ENCODE measurements at places on chromosomes 5 and 9. TPM values are rescaled to one million over a fixed set of nuclear protein-coding genes. Genes with fewer than 3 reads are reported as not detected.

DNA sequence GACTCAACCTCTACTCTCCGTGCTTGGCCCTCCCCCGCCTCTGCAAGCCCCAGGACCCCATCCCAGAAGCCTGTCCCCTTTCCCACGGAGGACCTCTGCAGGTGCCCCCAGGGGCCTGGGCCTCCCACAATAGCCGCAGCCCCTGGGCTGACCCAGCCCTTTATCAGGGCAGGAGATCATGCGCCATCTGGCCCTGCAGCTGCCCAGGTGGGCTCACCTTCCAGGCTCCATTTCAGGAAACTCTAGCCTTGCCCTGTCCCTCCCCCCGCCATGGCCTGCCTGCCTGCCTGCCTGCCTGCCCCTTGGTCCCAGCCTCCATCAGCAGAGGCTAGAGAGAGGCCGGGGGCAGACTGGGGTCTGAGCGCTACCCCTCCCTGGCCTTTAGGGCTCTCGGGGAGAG, 48.7 kb downstream of the ASS1 start:
- H3K36me3 ChIP-seq: no peaks in the 10 kb centered on the region
- no peak overlapping the region for H3K4me3 ChIP-seq
- no peaks in the 10 kb centered on the region for H3K4me1 ChIP-seq
- no peak overlapping the region for H3K27ac ChIP-seq
- no peak for DNase-seq

- H3K4me1 ChIP-seq: no peaks in the 10 kb centered on the region
- H3K27me3 ChIP-seq: no peaks in the 10 kb centered on the region
- H3K4me3 ChIP-seq: no peak overlapping the region
- DNase-seq: no peak
Measured at GRCh38 chr5:16417398-16418074, 48.1 kb downstream of the ZNF622 start.

GRCh38 chr5:155024015-155024414, 10.5 kb downstream of the KIF4B start:
- H3K27me3 ChIP-seq: no peaks in the 10 kb centered on the region
- no peaks in the 10 kb centered on the region for H3K36me3 ChIP-seq
- no peaks in the 10 kb centered on the region for H3K4me1 ChIP-seq
- DNase-seq: no peak
- no peak overlapping the region for H3K27ac ChIP-seq

Gene AIF1L
- 6.3 TPM for total RNA-seq

GRCh38 chr9:124522121-124523098, 15.2 kb upstream of the NR5A1 start:
- no peaks in the 10 kb centered on the region for H3K36me3 ChIP-seq
- H3K27ac ChIP-seq: no peak overlapping the region
- no peak for DNase-seq
- H3K4me3 ChIP-seq: no peak overlapping the region
- H3K27me3 ChIP-seq: no peaks in the 10 kb centered on the region
- H3K4me1 ChIP-seq: no peaks in the 10 kb centered on the region

GRCh38 chr9:16675131-16675530, 195.3 kb downstream of the BNC2 start:
- H3K4me1 ChIP-seq: peaks cover 9% of the 10 kb centered on the region
- H3K27me3 ChIP-seq: no peaks in the 10 kb centered on the region
- H3K36me3 ChIP-seq: no peaks in the 10 kb centered on the region
- no peak for DNase-seq
- H3K4me3 ChIP-seq: no peak overlapping the region

Gene PRRX2
- total RNA-seq: 4.0 TPM

DNA sequence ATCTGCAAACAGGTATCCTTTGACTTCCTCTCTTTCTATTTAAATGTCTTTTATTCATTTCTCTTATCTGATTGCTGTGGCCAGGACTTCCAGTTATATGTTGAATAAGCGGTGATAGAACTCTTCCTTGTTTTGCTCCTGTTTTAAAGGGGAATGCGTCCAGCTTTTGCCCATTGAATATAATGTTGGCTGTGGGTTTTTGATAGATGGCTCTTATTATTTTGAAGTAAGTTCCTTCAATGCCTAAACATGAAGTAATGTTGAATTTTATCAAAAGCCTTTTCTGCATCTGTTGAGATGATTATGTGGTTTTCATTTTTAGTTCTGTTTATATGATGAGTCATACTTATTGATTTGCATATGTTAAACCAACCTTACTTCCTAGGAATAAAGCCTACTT, 300.5 kb upstream of the CTNND2 start:
- no peaks in the 10 kb centered on the region for H3K4me1 ChIP-seq
- no peak overlapping the region for H3K4me3 ChIP-seq
- no peaks in the 10 kb centered on the region for H3K27me3 ChIP-seq
- DNase-seq: no peak
- H3K27ac ChIP-seq: no peak overlapping the region

Gene FAT2
- total RNA-seq: 0.52 TPM

Gene QRFP
- total RNA-seq: not detected

- H3K4me3 ChIP-seq: no peak overlapping the region
- H3K36me3 ChIP-seq: no peaks in the 10 kb centered on the region
- H3K27me3 ChIP-seq: no peaks in the 10 kb centered on the region
- no peak overlapping the region for H3K27ac ChIP-seq
Measured at GRCh38 chr9:36802201-36802920, 229.7 kb downstream of the MELK start.

GRCh38 chr5:142327111-142327842, 2.5 kb upstream of the SPRY4 start:
- no peak overlapping the region for H3K27ac ChIP-seq
- no peak overlapping the region for H3K4me3 ChIP-seq
- DNase-seq: no peak
- peaks cover 10% of the 10 kb centered on the region for H3K4me1 ChIP-seq
- no peaks in the 10 kb centered on the region for H3K36me3 ChIP-seq

DNA sequence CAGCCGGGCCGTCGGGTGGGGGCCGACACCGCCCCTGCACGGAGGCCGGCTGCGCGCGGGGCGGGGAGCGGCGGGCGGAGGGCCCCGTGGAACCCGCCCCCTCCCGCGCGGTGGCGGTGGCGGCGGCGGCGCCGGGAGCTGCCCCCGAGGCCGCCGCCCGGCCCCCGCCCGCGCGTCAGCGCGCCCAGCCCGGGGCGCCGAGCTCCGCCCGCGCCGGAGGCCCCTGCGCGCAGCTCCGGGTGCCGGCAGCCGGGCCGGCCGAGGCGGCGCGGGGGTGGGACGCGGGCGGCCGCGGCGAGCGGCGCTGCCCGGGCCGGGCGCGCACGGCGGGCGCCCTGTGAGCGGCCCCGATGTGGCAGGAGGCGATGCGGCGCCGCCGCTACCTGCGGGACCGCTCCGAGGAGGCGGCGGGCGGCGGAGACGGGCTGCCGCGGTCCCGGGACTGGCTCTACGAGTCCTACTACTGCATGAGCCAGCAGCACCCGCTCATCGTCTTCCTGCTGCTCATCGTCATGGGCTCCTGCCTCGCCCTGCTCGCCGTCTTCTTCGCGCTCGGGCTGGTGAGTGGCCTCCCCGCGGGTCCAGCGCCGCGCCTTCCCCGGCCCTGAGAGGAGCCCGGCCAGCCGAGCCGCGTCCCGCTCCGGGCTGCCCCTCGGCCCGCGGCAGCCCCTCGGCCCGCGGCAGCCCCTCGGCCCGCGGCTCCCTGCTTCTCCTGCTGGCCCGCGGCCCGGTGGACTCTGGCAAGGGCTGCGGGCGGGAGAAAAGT, at the start of gene ADCY2:
Gene ADCY2, plus strand, starts transcription at position 192 of the 766 bp plus-strand sequence. Its CDS starts 159 bp downstream, at position 351.
- peak; percentile 28 for DNase-seq
- peak within 1 kb of the TSS; percentile 59 for H3K4me3 ChIP-seq
- H3K27me3 ChIP-seq: no peaks in the 10 kb centered on the region
- no peaks in the 10 kb centered on the region for H3K4me1 ChIP-seq
- H3K27ac ChIP-seq: peak within 1 kb of the TSS; percentile 79

GRCh38 chr9:971901-972500, 4.5 kb upstream of the DMRT3 start:
- H3K36me3 ChIP-seq: no peaks in the 10 kb centered on the region
- DNase-seq: no peak
- peak overlapping the region; percentile 26 for H3K4me3 ChIP-seq
- peaks cover 11% of the 10 kb centered on the region for H3K4me1 ChIP-seq

- no peak overlapping the region for H3K4me3 ChIP-seq
- H3K4me1 ChIP-seq: peaks cover 23% of the 10 kb centered on the region
- no peaks in the 10 kb centered on the region for H3K27me3 ChIP-seq
- no peak for DNase-seq
- H3K36me3 ChIP-seq: no peaks in the 10 kb centered on the region
- peak overlapping the region; percentile 55 for H3K27ac ChIP-seq
Measured at GRCh38 chr5:132264546-132265335, 7.2 kb downstream of the PDLIM4 start.

DNA sequence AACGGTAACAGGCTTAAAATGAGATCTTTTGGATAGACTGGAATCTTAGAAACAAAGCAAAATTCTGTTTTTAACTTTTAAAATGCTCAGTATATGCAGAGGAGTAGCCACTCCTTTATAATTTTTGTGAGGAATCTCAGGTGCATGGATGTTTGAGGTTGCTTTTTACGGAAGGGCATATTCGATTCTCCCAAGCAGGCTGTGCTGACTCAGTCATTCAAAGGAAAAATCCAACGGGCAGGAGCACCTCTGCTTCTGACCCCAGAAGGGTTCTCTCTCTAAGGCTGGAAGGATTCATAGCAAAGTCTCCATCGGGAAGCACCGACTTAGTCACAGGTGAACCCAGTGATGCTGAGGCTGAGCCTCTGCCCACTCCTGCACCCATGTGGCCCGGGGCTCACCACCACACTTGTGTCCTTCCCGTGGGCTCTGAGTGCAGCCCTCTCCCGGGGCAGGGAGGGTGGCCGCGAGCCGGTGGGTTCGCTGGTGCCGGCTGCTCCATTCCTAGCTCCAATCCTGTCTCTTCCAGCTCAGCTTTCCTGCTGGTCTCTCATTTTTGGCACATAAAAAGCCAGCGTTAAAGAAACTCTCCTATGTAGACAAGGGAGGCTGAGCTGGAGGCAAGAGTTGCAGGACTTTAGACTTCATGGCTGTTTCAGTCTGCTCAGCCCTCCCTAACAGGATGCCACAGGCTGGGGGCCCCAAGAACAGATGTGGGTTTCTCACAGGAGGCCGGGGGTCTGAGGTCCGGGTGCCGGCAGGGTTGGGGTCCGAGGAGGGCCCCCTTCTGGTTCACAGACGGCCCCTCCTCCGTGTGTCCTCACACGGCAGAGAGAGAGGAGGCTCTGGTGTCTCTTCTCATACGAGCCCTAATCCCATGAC, 135.6 kb upstream of the LPCAT1 start:
- no peaks in the 10 kb centered on the region for H3K4me1 ChIP-seq
- H3K27me3 ChIP-seq: no peaks in the 10 kb centered on the region
- no peak overlapping the region for H3K4me3 ChIP-seq
- no peak overlapping the region for H3K27ac ChIP-seq
- no peak for DNase-seq

- no peaks in the 10 kb centered on the region for H3K36me3 ChIP-seq
- peak; percentile 11 for DNase-seq
- no peak overlapping the region for H3K27ac ChIP-seq
- no peak overlapping the region for H3K4me3 ChIP-seq
Measured at GRCh38 chr5:633501-633955, 21.4 kb downstream of the CEP72 start.

DNA sequence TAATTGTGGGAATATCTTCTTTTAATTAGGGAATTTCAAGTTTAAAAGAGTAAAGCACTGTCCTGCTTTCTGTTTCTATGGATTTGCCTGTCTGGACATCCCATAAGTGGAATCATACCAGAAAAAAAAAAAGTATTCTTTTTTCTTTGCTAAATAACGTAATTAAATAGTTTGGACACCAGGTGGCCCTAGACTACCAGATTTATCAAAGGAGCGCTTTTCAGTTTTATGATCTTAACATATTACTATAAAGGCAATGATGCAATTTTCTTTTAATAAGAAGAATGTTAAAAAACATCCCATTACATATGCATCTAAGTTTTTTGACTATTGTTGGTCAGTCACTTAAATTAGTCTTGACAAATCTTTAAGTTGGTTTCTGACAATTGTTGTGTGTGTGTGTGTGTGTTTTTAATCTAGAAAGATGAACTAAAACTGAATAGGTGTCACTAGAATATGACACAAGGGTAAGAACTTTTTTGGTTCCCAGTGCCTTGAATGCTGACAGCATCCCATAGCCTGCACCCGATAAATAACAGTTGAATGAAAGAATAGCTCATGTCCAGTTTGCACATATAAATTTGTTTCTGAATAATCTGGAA, 49.5 kb downstream of the C5orf22 start:
- H3K4me1 ChIP-seq: no peaks in the 10 kb centered on the region
- no peak overlapping the region for H3K4me3 ChIP-seq
- H3K27ac ChIP-seq: no peak overlapping the region
- H3K27me3 ChIP-seq: no peaks in the 10 kb centered on the region
- no peaks in the 10 kb centered on the region for H3K36me3 ChIP-seq
- no peak for DNase-seq

DNA sequence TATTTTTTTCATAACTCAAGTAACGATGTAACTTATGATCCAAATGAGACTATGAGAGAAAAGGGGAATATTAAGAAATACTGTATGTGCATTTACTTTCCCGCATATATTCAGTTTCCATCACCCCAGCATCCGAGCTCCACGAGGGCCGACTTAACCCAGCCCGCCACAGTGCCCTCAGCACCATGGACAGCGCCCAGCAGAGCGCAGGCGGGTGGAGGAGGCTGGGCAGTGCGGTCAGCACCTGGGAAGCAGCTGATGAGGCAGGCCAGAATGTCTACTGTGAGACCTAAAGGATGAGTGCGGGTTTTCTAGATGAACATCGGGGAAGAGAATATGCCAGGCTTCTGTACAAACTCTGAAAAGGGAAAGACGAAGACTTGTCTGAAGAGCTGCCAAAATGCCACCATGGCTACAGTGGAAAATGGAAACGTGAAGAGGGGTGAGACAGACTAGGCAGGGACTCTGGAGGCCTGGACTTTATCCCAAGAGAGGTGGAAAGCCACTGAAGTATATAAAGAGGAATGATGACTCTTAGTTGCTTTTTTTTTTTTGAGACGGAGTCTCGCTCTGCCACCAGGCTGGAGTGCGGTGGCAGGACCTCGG, 34.5 kb upstream of the MED27 start:
- no peaks in the 10 kb centered on the region for H3K27me3 ChIP-seq
- no peak overlapping the region for H3K27ac ChIP-seq
- DNase-seq: peak; percentile 25
- H3K36me3 ChIP-seq: no peaks in the 10 kb centered on the region

Gene SVEP1
- 14.2 TPM for total RNA-seq

DNA sequence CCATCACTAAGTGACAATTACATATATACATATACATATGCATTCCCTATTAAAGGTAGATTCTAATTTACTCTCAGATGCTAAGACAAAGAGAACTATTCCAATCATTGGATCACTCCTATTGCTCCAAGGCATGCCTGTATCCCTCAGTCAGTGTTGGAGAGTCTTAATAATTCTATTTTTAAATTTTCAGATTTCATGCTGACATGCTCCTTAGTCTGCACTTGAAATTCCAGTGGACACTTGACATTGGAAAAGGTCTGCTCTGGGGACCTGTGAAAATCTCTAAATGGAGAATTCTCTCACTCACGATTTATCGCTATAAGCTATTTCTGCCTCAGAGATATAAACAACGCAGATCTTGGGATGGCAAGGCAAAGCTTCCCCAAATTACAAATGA, 3.9 kb upstream of the FUBP3 start:
- no peaks in the 10 kb centered on the region for H3K36me3 ChIP-seq
- no peak overlapping the region for H3K27ac ChIP-seq
- no peak for DNase-seq

All from ovary (tissue), 10 donors.